ENCODE measurements at places on chromosomes 2 and 18.

GRCh38 chr18:3088449-3088848 lies 75.5 kb upstream of the LPIN2 start:
- no peak for DNase-seq

DNA sequence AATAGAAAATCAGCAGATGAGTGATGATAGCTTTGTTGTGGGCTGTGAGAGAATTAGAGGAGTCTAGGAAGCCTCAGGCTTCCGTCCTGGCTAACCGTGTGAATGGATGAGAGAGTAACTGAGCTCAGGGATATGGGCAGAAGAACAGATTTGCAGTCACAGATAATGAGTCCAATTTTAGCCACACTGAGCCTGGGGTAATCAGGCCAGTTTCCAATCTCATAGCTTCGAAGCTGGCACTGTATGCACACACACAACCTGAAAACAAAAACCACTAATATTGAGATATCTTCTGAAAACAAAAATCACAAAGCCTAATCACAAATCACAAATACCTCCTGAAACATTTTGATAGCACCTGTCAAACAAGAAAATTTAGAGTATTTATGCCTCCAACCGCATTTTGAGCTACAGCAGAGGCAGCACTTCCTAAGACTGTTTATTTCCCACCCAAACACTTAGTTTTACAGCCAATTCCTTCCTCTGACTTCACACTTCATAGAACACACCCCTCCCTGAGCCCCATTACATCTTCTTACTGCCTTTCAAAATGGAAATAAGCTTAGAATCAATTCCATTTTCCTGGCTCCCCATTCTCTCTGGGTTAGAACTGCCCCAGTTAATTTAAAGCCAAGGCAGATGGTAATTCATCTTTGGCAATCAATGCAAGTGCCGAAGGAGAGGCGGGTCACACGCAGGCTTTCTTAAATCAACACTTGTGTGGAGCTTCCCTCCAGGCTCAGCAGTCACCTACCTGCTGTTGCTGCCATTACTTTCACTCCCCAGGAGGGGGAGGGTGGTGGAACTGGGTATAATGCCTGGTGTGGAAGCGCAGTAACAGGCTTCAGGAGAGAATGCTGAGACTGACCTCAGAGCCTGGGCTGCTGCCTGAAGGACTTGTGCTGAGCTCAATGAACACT lies 18.9 kb downstream of the TTR start:
- DNase-seq, result no peak

DNA sequence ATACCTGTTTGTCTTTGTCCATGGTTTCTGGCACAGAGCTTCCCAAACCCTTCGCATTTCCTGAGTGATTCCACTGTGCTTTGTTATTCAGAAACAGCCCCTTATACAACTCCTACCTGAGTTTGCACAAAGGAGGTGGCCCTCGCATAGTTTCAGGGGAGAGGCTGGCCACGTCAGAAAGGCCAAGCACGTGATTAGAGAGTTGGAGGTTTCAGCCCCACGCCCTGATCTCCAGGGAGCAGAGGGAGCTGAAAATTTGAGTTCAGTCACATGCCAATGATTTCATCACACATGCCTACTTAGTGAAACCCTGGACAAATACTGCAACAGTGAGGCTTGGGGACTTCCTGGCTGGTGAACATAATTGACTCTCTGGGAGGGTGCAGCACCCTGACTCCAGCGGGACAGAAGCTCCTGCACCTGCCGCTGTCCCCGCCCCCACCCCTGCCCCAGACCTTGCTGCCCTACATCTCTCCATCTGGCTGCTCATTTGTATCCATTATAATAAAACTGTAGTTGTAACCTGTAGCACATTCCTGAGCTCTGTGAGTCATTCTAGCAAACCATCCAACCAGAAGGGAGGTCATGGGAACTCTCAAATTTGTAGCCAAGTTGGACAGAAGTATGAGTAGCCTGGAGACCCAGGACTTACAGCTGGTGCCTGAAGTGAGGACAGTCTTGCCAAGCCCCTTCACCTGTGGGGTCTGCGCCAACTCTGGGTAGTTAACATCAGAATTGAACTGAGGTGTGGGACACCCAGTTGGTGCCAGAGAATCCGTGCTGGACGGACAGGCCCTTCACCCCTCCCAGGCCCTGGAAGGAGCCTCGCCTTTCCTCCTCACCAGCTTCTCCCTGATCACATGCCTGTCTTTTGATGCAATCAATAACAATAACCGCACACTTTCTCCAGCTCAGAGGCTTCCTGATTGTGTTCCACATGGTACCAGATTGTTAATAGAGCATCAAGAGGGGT lies 224.3 kb downstream of the ANAPC1 start:
- DNase-seq, result no peak

- no peak for DNase-seq
Measured at GRCh38 chr18:53944721-53945120, 279.7 kb downstream of the MBD2 start.

DNA sequence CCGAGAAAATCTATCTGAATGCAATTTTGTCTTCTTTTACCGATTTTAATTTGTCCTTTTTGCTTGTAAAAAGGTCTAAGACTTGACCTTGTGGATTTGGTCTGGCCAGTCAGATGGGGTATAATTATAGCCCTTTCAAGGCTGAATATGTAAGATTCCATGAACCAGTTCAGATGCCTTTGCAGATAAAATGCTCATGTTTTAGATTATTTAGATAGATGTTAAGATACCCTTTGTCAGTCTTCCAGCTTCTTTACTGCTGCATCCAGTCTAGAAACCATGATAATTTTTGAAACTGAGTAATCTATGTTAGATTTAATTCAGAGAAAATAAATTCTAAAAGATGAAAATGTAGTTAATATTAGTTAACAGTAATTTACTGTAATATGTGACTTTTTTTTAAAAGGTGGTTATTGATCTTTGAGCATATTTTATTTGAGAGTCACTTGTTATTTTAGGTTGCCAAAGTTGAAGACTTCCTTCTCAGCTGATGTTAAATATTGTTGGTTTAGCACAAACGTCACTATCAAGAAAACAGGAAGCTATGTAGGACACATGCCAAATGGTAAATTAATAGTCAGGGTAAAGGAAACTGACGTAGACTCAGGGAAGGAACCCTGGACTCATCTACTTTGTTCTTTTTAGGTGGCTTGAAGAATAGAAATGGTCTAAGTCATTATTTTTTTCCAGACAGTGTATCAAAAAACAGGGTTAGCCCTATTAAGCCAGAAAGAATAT lies 29.8 kb downstream of the BABAM2 start:
- no peak for DNase-seq

GRCh38 chr2:232508251-232508650 lies 11.9 kb upstream of the PRSS56 start:
- no peak for DNase-seq

DNA sequence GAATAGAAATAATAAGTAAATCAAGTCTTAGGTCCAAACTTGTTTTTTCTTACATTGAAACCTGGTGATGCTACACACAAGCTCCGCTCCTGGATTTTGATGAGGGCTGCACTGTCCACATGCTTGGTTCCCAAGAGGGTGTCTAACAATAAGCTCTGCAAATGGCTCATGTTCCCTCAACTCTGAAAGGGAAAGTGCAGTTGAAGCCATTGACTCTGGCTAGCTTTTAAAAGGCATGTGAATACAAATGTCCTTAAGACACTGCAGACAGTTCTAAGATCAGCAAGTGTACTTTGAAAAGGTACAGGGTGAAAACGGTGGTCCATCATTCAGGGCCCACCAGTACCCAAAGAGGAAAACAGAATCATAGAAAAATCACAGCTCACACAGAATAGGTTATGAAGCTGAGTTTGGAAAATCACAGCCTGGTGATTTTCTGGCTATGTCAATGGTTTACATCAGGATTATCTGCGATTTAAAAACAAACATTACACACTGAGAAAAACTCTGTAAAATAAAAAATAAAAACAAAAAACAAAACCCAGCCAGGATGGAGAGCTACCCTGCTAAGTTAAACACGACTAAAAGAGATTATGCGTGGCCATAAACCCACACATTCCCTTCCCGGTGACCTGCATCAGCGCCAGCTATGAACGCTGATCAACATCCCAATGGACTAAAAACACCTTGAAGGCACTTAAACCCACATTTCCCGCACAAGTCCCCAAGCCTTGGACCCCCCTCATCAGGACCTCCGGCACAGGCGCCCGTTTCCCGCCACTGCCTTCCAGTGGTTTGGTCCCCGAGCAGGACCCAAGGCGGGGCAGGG lies 554 bp downstream of the PFN4 start:
- no peak for DNase-seq

DNA sequence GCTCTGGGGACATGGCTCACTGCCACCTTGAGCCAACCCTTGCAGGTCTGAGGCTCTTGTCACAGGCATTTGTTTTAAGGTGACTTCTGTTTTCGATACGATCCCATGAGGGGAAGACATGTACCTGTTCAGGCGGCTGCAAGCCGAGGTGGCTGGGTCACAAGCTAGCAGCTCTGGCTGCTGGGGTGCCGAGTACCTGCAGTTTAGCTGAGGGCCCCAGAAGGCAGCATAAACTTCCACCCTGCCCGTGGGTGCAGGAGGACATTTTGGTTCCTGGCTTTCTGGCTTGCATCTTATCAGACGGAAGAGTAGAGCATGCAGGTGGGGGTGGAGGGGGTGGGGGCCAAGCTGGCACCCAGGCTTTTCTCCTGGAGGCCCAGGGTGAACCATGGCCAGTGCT lies 28.4 kb downstream of the COA5 start:
- DNase-seq, result no peak

DNA sequence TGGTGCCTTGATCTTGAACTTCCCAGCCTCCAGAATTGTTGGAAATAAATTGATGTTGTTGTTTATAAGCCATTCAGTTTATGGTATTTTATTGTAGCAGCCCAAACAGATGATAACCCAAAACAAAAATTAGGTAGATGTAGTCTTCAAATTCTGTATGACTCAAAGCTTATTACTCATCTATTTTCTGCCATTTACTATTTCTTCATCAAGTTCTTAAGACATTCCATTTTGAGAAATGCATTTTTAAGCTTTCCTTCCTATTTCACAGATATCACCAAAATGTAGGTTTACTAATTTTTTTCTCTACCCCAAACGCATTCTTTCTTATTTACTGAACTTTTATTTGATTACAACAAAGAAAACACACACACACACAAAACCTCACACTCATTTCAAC lies 148.2 kb downstream of the RND3 start:
- no peak for DNase-seq

DNA sequence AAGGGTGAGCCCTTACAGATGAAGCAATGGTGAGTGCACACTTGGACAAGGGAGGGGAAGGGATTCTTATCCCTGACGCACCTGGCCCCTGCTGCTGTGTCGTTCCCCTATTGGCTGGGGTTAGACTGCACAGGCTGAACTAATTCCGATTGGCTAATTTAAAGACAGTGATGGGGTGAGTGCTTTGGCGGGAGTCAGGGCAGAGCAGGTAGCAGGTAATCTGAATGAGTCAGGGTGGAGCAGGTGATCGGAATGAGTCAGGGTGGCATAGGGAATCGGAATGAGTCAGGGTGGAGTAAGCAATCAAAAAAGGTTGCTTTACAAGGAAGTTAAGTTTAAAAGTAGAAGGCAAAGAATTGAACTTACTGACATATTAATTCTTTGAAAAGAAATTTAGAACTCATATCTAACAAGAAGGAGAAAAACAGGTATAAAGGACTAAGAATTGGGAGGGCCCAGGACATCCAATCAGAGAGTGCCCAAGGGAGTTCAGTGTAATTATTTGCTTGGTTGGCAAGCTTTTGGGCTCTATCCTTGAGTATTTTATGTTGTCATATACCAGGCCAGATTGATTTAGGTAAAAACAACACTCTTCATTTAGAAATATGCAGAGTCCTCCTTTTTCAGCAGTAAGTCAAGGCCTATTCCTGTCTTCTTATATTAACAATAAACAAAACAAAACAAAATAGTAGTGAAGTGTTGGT lies 52.3 kb upstream of the RALBP1 start:
- DNase-seq, result no peak

GRCh38 chr2:65067806-65068553 lies 11.8 kb downstream of the CEP68 start:
- no peak for DNase-seq

- no peak for DNase-seq
Measured at GRCh38 chr2:158845859-158846258, 50.7 kb downstream of the DAPL1 start.

DNA sequence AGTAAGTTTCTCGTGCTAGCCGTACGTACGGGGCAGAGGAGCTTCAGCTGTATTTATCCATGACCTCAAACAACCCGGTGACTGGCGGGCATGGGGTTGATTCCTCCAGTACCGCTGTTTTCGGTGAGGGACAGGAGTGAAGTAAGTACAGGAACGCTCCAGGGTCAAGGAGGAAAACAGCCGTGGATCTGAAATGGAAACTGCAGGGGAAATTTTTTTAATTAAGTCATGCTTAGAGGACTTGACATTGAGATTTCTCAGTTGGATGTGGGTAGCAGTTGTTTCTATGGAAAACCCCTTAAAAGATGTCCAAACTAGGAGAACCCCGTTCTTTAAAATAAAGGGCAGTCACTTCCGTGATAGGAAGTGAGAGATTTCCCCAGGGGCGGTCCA lies 1.2 kb downstream of the RAB12 start:
- no peak for DNase-seq

DNA sequence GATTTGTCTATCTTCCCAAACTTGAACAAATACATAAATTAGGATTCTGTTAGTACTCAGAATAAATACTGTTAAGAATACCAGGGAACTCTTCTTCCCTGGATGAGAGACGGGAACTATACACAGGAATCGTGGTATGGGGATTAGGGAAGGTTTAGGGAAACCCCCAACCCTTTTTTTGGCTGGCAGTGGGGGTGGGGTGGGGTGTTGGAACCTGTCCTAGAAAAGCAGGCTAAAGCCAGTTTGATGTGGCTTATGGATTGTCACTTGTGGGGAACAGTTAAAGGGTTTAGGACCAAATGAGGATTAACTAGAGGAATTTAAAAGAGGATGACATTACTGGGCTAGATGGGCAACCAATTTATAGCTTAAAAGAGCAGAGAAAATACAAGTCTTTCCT lies 1.8 kb downstream of the SLC4A10 start:
- DNase-seq, result no peak

DNA sequence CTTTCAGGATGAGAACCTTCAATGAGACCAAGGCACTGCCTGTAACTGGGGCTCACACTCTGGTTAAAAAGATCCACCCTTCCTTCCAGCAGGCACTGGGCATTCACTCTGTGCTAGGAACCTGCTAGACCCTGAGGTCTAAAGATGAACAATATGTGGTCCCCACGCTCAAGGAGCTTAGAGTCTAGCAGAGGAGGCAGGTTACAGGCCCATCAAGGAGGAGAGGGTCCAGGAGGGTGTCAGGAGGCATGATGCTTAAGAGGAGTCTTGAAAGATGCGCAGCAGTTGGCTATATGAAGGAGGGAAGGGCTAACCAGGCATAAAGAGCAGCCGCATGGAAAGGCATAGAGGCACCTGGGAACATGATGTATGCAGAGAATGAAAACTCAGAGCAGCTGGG lies 4.5 kb downstream of the ANKRD53 start:
- no peak for DNase-seq

GRCh38 chr2:74924463-74925265 lies 33.8 kb upstream of the POLE4 start:
- DNase-seq, result no peak

- DNase-seq, result no peak
Measured at GRCh38 chr2:223366566-223366965, 235.6 kb downstream of the SCG2 start.

Data from activated effector memory CD4-positive, alpha-beta T cell treated with Interleukin-2 at 50 U/mL for 16 hours (primary cell).